ENCODE measurements at places on chromosomes 6 and 20.
A peak's percentile ranks its signal among the peaks of the same experiment; 100 is the strongest.

GRCh38 chr6:12288914-12289313 is 1.2 kb upstream of the EDN1 start:
- no peak for DNase-seq

DNA sequence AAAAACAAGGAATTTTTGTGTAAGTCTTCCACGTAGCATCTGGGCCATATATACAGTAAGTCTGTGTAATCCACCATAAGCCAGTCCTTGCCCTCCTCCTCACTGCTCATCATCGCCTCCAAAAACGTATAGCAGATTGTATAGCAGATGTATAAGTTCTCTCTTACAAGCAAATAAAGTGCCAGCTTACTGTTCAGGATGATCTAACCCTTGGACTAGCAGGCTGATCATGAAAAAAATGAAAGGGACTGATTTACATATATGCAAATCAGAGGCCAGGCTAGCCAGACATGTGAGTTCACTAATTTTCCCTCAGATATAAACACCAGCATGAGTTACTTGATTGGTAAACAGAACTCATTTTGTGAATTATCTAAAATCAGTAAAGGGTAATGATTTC is 171.5 kb downstream of the LY86 start:
- peak; percentile 32 for DNase-seq

GRCh38 chr6:34570066-34570833 is 14.1 kb upstream of the SPDEF start:
- no peak for DNase-seq

DNA sequence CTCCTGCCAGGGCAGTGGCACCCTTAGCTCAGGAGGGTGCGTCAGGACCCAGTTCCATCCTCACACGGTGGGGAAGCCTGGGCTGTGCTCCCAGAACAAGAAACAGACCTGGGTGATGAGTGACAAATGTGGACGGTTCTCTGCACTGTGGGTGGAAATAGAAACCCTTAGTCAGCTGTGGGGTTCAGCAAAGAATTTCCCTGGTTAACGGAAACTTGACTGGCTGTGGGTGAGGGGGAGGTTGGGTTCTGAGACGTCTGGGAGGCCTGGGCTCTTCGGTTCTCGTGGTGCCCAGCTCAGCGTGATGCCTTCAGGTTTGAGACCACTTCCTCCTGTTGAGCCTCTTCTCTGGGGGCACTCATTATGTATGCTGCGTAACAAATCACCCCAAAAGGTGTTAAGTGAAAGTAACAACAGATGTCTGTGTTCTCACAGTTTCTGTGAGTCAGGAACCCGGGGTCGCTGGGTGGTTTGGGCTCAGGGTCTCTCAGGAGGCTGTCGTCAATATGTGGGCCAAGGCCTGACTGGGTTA is 53.1 kb upstream of the FAM83D start:
- no peak for DNase-seq

DNA sequence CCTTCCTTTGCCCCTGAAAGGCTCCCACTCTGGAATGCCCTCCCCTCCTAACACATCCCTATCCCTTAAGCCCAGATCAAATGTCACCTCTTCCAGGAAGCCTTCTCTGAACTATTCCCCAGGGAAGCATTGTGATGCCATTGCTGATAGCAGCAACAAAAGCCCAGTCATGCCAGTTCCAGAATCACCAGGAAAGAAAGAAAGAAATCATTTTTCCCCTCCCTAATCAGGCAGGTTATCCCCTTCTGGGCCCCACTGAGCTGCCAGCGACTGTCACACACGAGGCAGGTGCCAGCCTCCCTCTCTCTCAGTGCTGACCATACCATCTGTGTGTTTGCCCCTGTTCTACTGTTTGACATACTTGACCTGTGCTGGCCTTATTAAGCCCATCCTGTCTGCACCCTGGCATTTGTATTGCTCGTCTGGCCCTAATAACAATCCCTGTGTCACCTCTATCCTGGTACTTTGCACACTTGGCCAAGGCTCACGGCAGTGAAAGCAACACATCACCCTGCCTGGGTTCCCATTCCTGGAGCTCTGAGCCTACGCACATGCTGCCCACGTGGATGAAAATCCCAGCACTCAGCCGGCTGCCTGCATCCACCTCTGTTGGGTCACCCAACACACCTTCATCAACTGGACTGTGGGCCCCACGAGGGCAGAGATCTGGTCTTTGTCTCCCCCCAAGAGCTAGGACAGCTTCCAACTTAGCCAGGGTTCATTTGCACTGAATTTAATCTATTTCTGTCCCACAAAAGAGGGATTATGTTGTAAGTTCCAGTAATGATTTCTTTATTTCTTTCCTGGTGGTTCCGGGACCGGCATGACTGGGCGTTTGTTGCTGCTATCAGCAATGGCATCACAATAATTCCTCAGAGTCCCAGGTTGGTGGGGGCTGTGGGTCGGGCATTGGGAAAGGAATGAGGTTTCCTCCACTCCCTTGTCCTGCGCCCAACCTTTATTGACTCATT is 5.3 kb upstream of the BPIFB1 start:
- no peak for DNase-seq

DNA sequence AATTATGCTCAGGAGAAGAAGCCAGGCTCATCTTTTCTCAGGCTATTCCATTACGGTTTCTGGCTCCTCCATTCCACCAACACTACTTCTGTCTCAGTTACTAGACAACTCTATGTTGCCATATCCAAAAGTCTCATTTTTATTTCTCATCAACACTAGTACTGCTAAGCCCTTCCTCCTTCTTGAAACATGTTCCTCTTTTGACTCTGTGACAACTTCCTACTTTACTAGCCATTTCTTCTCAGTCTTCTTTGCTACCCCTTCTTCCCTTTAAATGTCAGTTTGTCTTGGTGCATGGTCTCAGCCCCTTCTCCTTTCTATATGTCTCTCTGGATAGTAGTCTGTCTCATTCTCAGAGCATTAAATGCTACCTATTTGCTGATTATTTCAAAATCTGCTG is 7.1 kb upstream of the ADGRG6 start:
- no peak for DNase-seq

- no peak for DNase-seq
Measured at GRCh38 chr6:116483616-116484015, 22.4 kb downstream of the CALHM6 start.

DNA sequence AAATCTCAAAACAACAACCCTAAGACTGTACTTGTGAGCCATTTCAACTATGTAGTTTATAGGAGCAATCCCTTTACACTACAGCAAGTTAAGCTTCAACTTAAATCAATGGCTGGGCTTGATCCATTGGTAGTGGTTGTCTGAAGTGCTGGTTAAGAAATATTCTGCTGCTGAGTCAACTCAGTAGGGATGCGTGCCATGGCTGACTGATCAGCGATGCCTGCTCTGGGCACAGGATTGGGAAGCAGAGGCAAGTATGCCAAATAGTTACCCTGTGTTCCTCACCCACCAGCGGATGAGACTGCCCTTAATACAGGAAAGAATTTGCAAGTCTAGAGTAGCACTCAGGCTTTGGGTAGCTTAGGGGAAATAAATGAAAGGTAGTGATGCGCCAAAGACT is 41.5 kb downstream of the GCM1 start:
- no peak for DNase-seq

DNA sequence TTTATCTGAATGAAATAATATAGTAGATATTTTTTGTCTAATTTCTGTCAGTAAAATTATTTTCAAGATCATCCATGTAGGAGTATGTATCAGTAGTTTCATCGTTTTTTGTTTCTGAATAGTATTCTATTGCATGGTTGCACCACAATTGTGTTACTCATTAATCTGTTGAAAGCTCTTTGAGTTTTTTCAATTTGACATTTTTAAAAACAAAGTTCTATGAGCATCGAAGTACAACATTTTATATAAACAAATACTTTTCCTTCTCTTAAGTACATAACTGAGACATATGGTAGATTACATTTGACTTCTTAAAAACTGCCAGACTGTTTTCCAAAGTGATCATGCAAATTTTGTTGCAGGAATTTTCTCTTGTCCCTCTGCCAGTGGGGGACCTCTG is 1113.1 kb upstream of the CITED2 start:
- no peak for DNase-seq

Measured in brain (organoid and tissue), 16 donors.